ENCODE measurements at places on chromosomes 12 and 14.

DNA sequence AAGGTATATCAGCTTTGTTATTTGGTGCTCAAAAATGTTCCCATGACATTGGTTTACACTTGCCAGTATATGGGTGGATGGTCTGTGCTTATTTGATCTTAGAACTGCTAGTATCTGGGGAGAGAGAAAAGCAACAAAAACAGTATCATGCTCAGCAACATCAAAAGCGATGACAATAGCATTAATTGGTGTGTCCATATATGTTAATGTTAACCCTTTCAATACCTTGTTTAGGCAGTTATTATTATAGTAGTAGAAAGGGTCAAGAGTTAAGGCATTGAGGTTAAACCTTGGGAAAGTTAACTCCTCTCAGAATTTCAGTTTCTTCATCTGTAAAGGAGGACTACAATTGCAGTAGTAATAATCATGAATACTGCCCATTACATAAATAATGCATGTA is 37.4 kb upstream of the SLC38A2 start:
- no peak for DNase-seq

DNA sequence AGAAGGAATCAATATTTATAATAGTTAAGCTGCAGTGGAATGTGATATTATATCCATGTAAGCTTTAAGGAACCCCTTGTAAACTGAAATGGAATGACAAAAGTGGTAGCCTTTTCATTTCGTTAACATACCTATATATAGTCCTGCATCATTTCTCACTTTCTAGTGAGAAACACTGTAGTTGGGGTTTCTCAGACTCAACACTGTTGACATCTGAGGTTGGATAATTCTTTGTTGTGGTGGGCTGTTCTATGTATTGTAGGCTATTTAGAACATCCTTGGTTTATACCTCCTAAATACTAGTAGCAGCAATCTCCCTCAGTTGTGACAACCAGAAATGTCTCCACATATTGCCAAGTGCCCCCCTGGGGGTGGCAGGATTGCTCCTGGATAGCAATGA is 79.1 kb downstream of the RAD52 start:
- DNase-seq: no peak

DNA sequence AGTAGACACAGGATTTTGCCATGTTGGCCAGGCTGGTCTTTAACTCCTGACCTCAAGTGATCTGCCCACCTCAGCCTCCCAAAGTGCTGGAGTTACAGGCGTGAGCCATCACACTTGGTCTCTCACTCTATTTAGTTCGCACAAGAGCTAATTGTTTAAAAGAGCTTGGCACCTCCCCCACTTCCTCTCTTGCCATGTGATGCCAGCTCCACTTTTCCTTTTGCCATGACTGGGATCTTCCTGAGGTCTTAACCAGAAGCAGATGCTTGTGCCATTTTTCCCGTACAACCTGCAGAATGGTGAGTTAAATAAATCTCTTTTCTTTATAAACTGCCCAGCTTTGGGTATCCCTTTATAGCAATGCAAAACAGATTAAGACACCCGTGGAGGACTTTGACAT is 200.1 kb upstream of the FRMD6 start:
- peak; percentile 42 for DNase-seq

DNA sequence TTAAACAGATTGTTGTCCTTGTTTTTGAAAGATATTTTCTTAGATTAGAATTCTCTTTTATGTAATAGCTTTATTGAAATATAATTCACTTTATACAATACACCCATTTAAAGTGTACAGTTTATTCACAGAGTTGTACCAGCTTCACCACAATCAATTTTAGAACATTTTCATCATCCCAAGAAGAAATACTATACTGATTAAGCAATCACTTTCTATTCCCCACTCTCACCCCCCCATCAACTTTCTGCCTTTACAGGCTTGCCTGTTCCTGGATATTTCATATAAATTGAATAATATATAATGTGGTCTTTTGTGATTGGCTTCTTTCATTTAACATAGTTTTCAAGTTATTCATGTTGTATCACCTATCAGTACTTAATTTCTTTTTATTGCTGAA is 44.4 kb downstream of the ARHGAP5 start:
- DNase-seq: no peak

GRCh38 chr14:81990312-81990761 is 456.7 kb upstream of the SEL1L start:
- DNase-seq: peak; percentile 46

GRCh38 chr12:41684997-41685396 is 459.7 kb downstream of the GXYLT1 start:
- DNase-seq: no peak

DNA sequence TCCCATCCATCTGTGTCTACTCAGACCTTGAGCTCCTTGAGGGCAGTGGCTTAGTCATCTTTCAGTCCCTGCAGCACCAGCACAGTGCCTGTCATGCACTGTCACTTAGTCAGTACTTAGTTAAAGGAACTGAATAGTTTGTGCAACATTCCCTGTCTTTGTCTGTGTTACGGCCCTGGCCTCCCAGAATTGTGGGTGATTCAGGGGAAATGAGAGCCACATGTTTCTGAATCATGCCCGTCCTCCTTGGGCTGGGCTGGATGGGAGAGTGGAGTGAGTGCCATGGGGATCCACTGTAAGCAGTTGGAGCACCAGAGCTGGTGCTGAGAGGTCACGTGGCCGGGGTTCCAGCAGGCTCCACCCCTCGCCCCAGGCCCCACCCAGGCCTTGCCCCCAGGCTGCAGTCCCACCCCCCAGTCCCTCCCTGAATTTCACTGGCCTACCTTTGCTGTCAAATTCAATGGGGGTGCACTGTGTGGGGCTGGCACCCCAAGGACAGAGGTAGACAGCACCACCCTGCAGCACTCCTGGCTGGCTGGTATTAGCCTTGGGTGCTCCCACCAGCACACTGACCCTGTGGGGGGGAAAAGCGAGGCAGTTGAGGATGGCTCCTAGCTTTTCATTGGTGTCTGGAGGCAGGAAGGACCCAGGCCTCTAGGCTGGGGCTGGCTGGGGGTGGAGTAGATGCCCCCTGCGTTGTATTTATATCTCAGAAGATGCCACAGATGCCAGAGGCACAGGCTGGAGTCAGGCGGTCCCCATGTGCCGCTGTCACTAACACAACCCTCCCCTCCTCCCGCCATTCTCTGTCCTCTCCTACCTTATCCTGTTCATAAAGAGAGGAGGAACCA is 7.5 kb downstream of the ITGA5 start:
- DNase-seq: peak; percentile 88

- no peak for DNase-seq
These were observed 260.0 kb downstream of the DUSP6 start for GRCh38 chr12:89092297-89092696.

GRCh38 chr12:113827539-113828114 is 138.5 kb downstream of the RBM19 start:
- DNase-seq: no peak

DNA sequence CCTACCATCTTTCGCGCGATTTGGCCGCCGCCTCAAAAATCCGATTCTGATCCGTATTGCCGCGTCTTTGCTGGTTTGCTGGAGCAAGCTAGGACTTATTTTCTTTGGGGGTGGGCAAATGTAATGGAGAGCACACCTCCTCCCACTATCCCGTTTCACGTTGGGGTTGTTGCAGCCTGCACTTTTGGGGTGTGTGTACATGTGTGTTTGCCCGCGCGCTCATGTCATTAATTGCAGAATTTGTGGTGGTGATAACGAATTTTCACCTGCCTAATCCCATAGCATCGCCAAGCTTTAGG is 657 bp downstream of the METAP2 start:
- DNase-seq: peak; percentile 34

DNA sequence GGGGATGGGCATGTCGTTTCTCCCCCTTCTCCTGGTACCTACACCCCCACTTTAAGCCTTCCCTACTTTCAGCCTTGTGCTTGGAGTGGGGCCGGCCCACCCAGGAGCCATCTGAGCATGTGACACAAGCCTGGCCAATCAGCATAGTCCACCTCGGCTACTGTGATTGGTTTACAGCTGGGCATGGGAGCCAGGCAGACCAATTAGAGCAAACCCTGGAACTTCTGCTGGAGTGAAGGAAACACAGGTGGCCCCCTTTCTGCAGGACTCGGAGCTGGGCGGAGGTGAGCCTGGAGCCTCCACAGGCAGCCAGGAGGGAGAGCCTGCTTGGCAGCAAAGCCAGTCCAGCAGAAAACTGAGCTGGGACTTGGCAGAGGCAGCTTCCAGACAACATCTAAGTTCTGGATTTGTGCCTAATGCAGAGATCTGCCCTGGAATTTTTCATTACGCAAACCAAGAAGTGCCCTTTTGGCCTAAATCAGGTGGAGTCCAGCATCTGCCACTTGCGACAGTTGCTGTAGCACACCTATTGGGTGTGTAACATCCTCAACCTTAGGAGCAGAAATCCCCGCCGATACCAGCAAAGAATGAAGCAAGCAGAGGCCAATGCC is 59.5 kb downstream of the SCARB1 start:
- peak; percentile 24 for DNase-seq

DNA sequence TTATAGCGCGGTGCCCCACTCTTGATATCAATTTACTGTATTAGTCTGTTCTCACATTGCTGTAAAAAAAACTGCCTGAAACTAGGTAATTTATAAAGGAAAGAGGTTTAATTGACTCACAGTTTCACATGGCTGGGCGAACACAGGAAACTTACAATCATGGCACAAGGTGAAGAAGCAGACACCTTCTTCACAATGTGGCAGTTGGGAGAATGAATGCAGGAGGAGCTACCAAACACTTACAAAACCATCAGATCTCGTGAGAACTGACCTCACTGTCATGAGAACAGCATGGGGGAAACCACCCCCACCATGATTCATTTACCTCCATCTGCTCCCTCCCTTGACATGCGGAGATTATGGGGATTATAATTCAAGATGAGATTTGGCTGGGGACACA is 42.3 kb downstream of the FBXO34 start:
- DNase-seq: no peak

- peak; percentile 61 for DNase-seq
These were observed 71.9 kb downstream of the CRACR2A start for GRCh38 chr12:3680919-3681594.

- DNase-seq: peak; percentile 33
These were observed 242.0 kb upstream of the MDGA2 start for GRCh38 chr14:47917344-47917954.

DNA sequence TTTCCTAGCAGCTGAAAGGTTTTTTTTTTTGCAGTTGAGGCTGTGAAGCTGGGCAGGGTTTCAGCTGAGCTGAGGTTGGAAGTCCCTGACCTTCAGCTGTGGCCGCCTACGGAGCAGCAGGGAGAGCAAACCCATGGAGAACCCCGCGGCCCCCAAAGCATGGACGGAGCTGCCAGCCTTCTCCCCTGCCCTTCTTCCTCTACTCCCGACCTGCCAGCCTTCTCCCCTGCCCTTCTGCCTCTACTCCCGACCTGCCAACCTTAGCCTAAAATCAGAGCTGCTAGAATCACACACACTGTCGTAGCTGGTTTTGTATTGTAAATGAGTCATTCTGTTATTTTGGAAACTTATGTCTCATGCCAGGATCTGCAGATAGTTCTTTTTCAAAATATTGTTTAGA is 74.6 kb downstream of the PPP2R5C start:
- peak; percentile 72 for DNase-seq

DNA sequence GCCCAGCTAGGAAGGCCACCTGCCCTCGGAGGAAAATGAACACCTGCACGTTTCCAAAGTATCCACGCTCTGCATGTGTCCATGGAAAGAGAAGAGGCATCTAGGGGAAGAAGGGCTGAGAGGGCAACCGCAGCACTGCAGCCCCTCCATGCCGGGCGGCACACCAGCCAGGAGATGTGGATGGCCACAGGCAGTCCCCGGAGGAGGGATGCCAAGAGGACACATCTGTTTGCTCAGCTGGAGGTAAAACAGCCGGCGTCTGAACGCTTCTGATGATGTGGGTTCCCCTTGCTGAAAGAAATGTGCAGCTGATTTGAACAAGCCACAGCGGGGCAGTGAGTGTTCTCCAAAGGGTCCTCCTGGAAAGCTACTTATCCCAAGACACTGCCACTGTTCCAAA is 34.0 kb downstream of the CHGA start:
- no peak for DNase-seq

GRCh38 chr14:71602524-71602923 is 329.7 kb upstream of the RGS6 start:
- no peak for DNase-seq

DNA sequence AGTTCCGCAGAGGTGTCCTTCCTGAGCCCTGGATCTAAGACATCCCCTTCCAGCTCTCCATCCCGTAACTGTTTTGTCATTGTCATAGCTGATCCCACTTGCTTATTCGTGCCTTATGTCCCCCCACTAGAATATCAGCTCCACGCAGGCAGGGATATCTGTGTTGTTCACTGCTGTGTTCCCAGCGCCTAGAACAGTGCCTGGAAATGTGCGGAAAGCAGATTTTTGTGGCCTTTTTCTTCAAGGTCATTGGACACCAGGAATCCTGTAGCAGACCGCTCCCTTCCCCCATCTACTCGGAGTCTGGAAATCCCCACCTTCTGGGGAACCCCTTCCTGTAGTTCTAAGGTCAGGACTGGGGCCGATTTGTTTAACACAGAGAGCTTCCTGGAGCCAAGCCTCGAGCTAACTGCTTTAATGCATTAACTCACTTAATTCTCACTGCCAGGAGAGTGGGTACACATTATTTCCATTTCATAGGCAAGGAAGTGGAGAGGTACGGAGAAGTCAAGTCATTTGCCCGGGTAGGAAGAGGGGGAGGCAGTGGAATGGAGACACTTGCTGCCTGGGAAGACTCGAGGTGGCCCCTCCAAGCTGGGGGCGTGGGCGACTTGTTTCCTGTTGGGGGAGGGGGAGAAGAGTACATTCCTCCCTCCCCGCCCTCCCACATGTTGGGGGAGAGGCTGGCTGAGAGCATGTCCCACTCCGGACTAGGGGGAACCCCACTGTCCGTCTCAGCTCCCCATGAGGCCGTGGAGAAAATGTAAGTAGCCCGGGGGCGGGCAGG is 1.2 kb upstream of the SH2B3 start:
- DNase-seq: peak; percentile 79

DNA sequence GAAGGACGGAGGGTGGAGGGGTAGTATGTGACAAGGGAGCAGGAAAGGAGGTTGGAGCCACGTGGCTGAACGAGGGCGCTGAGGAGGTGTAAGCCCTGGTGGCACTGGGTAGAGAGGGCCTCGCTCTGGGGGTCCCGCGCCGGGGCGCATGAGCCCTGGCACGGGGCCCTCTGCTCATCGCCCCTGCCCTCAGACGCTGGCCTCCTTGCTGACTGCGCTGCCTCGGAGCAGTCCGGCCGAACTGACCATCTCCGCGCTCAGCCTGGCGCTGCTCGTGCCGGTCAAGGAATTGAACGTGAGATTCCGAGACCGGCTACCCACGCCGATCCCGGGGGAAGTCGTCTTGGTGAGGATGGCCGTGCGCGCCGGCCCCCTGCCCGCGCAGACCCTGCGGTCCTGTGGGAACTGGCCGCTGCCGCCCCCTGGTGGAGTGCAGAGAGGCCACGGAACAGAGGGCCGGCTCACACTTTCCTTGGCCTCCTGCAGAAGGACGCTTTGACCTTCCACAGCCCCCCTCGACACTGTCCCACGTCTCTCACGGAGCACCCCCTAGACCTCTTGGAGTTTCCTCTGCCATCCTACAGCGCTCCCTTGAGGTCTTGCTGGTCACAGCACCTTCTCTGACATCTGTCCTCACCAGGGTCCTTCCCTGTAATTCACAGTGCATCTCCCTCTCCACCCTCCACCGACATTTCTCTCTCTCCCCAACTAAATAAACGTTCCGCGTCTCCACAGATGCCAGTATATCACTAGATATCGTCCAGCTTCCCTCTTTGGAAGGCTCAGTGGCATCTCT is 10.5 kb downstream of the ARHGEF25 start:
- peak; percentile 52 for DNase-seq

GRCh38 chr14:90820958-90821357 is 4.7 kb upstream of the TTC7B start:
- no peak for DNase-seq

Measured in endothelial cell of umbilical vein (primary cell).